ENCODE measurements at places on chromosomes 3 and 15.

- DNase-seq = peak; percentile 37
Observed at GRCh38 chr3:184952671-184953070, 140.7 kb downstream of the VPS8 start.

DNA sequence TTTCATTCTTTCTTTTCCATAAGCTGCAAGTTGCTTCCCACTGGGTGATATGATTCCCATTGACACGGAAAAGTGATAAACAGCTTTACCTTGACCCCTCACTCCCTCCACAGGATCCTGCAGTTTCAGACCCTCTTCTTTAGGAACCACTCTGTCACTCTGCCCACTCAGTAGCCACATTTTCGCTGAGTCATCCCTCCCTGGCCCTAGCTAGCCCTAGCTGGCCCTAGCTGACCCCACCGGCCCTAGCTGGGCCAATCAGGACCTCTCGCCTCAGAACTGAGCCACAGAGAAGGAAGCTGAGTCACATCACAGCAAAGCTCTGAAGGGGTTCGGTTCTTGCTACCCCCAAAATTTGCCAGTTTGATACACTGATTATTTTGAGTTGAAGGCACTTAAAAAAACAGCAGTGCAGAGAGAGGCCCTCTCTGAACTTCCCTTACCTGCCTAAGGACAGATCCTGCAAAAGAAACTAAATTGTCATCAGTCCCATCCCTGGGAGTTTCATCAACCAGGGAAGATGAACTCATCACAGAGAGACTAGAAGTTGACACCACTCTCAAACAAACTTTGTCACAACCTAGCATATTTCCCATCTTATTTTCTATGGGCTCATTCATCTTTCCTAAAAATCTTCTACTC lies 233.5 kb upstream of the PROK2 start:
- no peak for DNase-seq

DNA sequence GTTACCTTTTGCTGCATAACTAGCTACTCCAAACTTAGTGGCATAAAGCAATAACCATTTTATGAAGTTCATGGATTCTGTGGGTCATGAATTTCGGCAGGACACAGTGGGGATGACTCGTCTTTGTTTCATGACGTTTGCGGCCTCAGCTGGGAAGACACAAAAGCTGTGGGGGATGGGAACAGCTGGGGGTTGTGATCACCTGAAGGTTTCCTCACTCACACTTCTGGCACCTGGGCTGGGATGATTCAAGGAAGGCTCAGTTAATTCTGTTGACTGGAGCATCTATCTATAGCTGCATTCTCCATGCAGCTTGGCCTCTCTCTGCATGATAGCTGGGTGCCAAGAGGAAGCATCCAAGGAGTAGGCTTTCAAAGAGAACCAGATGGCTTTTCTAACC lies 332.8 kb downstream of the ULK4 start:
- no peak for DNase-seq

DNA sequence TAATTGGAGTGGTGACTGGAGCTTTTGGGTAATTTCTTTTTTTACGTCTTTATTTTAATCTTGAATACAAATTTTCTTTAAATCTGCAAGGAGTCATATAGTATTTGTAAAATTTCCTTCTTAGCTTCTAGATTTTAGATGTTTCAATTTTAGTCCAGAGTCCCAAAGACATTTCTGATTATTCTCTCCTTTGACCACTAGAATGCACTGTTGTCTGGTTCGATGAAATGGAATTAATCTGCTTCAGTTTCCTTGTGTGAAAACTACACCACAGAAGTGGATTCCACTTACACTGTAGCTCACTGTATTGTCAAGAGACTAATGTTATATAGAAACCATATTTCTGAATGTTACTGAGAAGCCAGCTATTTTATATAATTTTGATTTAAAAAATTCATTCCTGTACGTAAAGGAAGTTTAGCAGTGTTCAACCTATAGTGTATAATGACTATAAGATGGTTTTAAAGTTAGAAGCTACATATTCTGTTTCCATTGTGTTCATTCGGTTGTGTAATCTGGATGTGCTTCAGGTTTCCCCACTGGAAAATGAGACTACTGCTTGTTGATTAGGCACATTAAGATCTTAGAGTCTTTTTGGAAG lies 6.1 kb downstream of the GRAMD1C start:
- DNase-seq = peak; percentile 68

- DNase-seq = peak; percentile 28
Observed at GRCh38 chr3:187767266-187768012, 22.2 kb upstream of the BCL6 start.

DNA sequence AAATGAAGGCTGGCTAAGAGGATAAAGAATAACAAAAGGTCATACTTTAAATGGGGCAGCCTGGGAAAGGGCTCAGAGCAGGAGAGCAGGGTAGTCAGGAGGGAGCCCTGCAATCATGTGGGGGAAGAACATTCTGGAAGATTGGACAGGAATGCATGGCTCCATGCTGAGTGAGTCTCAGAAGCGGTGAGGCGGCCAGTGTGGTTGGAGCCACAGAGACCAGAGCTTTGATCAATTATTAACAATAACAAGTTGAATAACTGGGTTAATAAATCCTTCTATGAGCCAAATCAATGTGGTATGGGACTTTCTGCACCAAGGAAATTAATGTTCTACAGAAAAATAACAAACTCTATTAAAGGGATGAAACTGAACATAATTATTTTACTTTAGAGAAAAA lies 57.9 kb upstream of the DCUN1D1 start:
- DNase-seq = no peak

GRCh38 chr3:11536132-11536935 lies 107.4 kb downstream of the VGLL4 start:
- DNase-seq = no peak

DNA sequence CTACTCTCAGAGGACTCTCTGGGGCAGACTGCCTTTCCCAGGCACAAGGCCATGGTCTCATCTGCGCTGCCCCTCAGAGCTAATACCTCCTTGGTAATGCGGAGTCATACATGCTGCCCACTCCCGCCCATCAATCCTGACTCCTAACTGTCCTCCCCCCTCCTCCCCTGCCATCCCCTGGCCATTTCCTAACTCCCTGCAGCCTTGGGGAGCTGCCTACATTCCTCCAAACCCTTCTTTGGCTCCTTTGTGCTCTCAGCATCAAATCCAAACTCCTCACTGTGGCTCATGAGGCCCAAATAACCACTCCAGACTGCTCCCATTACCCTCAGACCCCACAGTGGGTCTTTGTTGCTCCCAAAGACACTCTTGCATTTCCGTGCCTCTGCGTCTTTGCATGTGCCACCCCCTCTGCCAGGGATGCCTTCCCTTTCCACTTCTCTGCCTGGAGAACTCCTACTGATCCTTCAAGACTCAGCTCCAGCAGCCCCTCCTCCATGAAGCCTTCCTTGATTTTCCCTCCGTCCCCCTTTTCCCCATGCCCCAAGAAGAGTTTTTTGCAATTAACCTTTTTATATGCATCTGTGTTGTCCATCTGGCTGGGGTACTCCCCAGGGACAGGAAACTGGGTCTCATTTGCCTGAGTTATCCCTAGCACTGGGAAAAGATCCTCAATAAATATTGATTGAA lies 5.5 kb upstream of the ATP2B2 start:
- DNase-seq = no peak

GRCh38 chr15:77500989-77501388 lies 80.3 kb downstream of the HMG20A start:
- peak; percentile 55 for DNase-seq

- no peak for DNase-seq
Observed at GRCh38 chr3:56939834-56940233, 120.6 kb upstream of the SPATA12 start.

- peak; percentile 39 for DNase-seq
Observed at GRCh38 chr15:80242132-80242769, 9.8 kb downstream of the CTXND1 start.

DNA sequence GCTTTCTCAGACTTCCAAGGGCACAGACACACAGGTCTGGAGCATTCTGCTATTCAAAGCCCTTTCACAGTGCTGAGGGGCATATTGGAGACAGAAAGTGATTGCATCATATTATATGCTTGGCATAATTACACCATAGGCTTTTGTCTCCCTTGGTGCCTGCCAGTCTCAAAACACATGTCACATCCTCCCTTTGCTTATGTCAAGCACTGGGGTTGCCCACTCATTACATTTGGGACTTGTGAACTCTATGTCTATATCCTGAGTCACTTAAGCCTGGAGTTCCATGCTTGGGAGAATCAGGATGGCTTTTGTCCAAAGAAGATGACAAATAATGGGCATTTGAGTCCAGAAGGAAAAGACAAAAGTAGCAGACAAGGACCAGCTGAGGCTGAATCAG lies 12.3 kb upstream of the PDZRN3 start:
- no peak for DNase-seq

- DNase-seq = no peak
Observed at GRCh38 chr15:99029341-99030144, 22.0 kb upstream of the PGPEP1L start.

DNA sequence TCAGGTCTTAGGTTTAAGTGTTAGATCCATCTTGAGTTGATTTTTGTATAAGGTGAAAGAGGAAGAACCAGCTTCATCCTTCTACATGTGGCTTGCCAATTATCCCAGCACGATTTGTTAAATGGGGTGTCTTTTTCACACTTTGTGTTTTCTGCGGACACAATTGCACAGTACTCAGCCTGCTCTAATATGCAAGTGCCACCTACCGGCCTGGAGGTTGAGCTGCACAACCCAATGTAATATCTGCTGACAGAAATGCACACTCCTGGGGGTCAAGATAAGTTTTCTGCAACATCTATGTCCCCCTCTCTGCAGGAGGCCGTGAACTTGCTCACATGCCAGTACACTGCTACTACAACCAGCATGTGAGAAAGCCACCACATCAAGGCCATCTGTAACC lies 791.9 kb upstream of the ROBO1 start:
- DNase-seq = no peak

GRCh38 chr3:151751161-151751560 lies 17.4 kb downstream of the AADACL2 start:
- peak; percentile 86 for DNase-seq

DNA sequence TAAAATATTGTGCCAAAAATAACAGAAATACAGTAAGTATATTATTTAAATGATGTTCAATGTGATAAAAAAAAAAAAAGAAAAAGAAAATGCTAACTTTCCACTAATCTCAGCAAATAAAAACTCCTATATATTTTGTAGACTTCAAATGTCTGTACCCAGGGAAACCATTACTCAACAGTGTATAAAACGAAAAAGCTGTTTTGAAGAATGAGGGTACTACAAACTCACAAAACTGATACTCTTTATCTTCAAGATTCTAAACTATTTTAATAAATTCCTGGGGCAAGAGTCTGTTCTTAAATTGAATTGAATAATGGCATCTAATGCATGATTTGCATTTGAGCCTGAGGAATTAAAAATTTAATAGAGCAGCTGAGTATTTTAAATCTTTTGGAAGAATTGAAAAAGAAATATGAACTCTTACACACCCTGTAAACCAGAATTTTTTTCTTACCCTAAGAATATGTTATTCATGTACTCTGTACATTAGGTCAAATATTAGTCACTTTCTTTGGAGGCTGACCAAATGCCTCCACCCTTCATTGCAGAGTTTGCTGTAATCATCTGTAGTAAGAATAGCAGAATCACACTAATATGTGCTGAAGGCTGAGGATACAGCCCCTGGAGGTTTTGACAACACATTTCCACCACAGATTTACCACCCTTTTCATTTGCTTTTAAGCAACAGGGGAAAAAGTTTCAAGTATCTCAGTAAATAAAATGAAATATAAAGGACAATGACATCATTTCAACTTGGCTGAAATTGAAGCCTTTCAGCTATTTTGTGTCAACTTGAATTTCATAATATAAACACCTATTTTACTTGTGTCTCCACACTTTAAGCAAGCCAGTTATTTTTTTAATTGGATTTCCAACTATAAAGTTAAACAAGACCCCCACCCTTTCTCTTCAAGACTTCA lies 79.7 kb downstream of the FBN1 start:
- peak; percentile 96 for DNase-seq

DNA sequence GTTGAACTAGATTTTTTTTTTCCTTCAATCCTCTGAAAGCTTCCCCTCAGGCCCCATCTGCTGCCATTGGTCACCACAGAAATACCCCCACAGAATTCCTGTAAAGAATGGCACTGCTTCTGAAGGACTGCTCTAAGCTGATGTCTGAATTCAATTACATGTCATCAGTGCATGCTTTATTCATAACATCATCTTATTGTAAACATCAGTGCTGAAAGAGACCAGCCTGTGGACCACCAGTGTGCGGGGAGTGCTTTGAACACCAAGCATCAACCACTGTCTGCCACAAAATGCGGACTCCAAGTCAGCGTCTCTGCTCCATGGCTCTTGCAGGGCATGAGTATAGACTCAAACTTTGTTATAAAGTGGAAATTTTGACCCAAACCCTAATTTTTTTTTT lies 11.6 kb downstream of the PHLDB2 start:
- no peak for DNase-seq

- peak; percentile 65 for DNase-seq
Observed at GRCh38 chr15:65083262-65083701, 6.7 kb downstream of the KBTBD13 start.

DNA sequence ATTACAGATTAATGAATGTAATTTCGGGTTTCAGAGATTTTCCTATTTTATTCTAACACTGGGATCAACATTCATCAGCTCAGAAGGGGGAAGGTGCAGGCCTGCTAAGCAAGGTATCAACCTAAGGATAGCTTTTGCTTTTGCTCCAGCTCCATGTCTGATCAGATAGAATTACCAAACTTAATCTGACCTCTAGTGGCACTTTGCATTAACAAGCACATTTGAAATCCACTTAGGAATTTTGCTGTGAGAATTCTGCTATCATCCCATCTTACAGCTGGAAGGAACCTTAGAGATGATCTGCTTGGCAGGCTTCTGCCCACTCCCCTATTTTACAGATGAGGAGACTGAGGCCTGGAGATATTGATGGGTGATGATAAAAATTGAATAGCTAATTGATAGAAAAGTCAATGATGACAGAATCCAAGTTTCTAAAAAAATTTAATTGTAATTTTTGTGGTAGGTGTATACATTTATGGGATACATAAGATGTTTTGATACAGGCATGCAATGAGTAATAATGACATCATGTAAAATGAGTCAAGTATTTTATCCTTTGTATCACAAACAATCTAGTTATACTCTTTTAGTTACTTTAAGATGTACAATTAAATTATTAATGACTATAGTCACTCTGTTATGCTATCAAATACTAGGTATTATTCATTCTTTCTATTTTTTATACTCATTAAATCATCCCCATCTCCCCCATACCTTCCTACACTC lies 209.2 kb upstream of the ZPLD1 start:
- DNase-seq = peak; percentile 91
